ENCODE measurements at places on chromosomes 1 and 21.

GRCh38 chr1:224082146-224082545 is 31.8 kb upstream of the FBXO28 start:
- no peak for DNase-seq

- DNase-seq, result no peak
Observed at GRCh38 chr1:22119626-22120468, 23.1 kb downstream of the WNT4 start.

DNA sequence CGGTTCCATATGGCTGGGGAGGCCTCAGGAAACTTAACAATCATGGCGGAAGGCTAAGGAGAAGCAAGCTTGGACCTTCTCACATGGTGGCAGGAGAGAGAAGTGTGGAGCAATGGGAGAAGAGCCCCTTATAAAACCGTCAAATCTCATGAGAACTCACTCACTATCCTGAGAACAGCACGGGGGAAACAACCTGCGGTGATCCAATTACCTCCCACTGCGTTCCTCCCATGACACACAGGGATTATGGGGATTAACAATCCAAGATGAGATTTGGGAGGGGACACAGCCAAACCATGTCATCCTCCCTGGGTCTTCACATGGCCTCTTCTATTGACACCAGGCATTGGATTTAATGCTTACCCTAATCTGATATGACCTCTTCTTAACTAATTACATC is 455.1 kb upstream of the VAMP3 start:
- DNase-seq, result no peak

DNA sequence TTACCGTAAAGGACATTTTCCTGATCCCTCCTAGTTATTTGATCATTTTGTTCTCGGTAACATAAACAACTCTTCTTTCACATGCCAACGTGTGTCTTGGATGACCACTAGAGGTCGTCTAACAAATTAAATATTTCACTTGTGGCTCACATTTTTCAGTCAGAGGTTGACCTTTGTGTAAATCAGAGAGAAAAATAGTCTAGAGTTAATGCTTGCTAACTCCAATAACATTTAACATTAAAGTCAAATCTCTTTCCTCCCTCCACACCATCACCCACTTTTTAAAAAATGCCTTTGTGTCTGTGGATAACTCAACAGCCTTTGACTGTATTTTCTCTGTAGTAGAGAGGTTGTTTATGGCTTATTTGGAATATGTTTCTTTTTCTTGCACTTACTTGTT is 220.5 kb upstream of the B3GALT2 start:
- DNase-seq, result no peak

DNA sequence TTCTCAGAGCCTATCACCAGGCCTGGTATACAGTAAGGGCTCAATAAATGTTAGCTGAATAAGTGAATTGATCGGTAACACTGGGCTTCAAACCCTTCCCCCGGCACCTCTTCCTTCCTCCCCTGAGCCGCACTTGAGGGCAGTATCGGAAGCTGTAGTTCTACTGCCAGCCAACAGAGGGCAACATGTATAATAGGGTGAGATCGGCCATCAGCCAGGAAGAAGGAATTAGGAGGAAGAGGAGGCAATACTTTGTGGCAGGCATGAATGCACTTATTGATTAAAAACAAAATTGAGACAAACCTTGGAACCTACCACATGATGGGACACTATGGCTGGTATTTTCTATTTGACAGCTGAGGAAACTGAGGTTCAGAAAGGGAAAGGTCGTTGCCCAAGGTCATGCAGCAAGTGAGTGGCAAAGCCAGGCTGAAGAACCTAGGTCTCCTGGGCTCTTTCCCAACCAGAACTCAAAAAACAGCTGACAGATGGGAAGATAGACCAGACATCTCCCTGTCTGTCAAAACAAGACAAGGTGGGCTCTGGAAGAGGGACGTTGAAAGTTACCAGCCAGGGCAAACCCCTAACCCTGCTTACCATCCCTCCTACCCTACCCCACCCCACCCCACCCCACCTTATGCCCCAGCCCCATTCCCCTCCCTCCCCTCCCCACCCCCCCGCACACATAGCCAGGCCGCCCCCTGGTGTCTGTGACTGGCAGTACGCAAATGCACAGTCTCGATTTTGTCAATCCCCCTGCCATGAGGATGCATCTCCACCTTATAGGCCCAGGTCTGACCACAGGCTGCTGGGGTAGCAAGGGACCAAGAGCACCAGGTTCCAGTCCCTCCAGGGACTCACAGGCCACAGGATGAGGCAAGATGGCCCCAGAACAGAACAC is 107.3 kb upstream of the RUNX3 start:
- DNase-seq, result no peak

DNA sequence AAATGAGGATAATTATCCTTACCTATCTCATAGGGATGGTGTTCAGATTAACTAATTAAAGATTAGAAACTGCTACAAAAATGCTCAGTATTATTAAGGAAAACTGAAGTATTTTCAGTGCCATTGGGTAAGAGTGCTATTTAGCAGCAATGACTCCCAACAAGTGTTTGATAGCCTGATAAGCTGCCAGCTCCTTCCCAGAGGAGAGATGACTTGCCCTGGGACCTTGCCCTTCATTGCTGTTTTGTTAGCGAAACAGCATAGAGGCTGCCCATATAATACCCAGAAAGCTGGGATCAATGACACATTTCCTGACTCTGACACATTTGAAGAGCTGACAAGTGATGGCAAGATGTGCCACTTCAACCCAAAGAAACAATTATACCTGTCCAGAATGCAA is 592.2 kb downstream of the ADGRL2 start:
- DNase-seq, result no peak

DNA sequence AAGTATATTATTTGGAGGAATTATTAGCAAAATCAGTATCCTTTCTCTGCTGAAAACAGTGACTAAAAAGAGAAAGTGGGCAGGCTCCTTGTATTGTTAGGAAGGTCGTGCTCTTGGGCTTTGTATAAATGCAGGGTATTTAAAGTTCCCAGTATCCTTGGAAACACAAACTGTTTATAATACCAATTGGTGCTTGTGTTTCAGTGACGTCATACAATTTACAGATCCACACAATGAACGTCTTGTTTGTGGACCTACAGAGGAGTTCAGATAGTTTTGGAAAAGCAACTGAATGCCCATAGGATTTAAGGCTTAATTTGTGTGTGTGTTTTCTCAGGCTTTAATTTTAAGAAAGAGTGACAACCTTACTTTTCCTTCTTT is 168.2 kb downstream of the RASAL2 start:
- DNase-seq, result no peak

GRCh38 chr1:8061673-8062386 is 35.7 kb upstream of the ERRFI1 start:
- DNase-seq, result no peak

- no peak for DNase-seq
Observed at GRCh38 chr1:28323720-28324119, 5.1 kb upstream of the MED18 start.

DNA sequence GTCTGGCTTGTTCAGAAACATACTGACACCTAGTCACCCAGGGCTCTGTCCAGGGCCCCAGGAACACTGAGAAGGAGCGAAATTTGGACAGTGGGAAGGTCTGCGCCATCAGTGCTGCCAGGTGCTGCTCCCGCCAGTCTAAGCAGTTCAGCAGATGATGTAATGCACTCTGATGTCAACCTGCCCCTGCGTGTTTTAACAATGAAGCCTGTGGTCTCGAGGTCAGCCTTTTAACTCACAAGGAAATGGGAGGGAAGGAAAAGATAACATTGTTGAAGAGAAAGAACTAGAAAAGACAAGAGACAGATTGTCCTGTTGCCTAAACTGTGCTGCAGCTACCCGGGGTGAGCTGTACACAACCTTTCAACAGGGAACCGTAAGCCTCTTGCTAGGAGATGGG is 126.6 kb upstream of the IFFO2 start:
- no peak for DNase-seq

DNA sequence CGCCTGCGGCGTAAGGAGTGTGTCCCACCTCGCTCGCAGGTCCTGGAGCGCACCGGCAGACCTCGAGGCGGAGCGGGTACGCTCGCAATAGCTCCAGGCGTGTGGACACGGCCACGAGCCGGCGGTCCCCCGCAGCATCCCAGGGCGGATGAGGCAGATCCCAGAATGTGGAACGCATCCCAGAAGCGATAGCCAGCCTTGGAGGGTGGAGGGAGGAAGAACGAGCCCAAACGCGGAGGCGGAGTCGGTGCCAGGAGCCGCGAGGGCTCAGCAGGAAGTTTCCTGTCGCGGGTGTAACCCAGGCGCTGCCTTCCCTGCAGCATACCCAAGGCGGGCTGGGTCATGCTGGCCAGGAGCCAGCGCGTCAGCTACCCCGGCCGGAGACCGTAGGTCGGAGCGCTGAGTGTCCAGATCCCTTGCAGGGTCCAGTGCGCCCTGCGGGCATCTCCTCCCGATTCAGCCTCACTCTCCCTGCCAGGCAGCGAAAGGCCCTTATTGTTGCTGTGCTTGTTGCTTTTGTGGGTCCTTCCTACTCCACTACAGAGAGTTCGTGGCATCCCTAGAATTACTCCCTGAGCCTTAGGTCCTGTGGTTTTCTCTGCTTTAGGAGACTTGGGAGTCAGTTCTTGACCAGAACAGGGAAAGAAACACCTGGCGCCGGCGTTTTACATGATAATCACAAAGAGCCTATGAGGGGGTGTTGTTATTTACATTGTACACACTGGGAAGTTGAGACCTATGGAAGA is 27.7 kb downstream of the STYXL2 start:
- no peak for DNase-seq

- DNase-seq, result no peak
Observed at GRCh38 chr1:55640708-55641473, 425.7 kb upstream of the USP24 start.

DNA sequence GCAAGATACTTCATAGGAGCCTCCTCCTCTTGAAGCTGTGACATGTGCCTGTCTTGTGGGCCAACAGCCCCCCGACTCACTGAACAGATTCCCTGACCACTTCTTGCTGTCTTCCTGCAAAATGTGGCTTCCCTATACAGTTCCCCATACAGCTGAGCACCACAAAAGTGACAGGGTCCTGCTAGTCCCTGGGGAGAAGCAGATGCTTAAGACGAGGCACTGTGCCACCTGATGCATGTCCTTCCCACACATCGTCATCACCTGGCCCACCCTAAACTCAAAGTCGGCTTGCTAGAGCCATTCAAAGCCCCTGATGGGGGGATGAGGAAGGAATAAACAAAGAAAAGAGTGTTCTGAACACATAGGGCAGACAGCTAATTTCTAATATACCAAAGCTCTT is 29.2 kb upstream of the ETV3 start:
- DNase-seq, result no peak

DNA sequence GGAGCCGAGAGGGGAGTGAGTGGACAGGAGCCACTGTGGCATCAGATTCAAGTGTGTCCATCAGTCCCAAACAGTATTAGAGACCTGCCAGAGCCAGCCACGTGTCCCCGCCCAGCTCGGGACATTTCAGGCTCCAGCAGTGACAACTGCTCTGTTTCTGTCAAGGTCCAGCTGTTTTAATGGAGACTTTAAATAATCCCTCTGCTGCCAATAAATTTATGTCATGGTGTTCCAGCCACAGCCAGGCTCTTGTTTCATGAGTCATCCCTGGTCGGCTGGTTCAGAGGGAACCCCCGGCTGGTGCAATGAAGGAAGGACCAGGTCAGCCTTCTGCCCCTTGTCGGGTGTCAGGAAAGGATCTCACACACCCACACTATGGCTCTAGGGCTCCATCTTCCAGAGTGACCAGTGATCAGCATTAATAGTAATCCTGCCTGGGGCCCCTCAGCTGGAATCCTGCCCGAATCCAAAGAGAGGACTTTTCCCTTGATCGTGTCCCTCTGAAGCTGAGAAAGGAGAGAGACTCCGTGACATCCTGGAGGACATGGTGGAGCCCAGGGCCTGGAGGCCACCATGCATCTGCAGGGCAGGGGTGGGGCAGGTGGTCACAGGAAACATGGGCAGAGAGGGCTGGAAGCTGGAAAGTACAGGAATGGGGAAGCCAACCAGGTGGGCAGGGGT is 197.3 kb downstream of the MATN1 start:
- no peak for DNase-seq

- DNase-seq, result no peak
Observed at GRCh38 chr1:83762416-83762815, 236.5 kb downstream of the TTLL7 start.

GRCh38 chr1:212215910-212216309 is 69.3 kb upstream of the PPP2R5A start:
- peak; percentile 55 for DNase-seq

GRCh38 chr1:234836045-234836681 is 226.2 kb upstream of the IRF2BP2 start:
- no peak for DNase-seq

DNA sequence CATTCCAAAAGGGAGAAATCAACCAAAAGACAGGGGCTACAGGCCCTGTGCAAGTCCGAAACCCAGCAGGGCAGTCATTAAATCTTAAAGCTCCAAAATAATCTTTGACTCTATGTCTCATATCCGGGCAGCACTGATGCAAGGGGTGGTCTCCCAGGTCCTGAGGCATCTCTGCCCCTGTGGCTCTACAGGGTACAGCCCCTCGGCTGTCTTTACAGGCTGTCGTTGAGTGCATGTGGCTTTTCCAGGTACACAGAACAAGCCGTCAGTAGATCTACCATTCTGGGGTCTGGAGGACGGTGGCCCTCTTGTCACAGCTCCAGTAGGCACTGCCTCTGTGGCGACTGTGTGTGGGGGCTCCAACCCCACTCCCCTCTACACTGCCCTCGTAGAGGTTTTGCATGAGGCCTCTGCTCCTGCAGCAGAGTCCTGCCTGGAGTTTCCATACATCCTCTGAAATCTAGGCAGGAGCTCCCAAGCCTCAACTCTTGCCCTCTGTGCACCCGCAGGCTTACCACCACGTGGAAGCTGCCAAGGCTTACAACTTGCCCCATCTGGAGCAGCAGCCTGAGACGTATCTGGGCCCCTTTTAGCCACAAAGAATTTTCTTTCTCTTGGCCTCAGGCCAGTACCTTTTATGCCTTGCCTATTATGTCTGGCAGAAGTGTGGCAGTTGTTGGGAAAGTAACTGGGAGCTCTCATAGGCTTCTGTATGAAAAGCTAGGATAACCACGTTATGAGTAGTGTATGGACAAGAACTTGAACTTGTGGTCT is 52.5 kb downstream of the POU2F1 start:
- DNase-seq, result no peak

DNA sequence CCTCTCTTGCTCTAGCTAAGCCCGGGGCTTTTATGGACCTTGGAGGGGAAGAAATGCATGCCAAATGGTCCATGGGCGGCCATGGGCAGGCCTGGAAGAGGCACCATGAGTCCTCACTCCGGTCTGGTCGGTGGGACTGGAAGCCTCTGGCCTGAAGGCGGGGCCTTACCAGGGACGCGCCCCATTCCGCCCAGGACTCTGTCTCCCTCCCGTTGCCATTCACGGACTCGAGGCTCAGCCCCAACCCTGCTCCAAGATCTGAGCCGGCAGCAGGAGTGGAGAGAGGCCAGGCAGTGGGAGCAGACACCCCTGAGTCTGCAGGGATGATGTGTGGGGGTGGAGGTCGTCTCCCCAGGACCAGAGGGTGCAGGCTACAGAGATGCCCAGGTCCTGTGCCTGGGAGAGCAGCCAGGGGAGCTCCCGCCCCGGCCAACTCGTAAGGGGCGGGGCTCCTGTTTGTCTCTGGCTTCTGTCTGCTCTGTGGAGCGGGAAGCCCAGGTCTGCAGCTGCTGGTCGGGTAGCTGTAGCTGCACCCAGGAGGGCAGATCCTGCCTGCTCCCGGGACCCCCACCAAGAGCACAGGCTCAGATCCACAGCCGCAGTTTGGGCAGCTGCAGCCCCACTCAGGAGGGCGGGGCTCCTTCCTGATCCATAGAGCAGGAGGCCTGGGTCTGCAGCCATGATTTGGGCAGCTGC is 8.3 kb upstream of the KANK4 start:
- no peak for DNase-seq

All from D721Med (cell line).